ENCODE measurements at places on chromosomes 11 and 22.
A peak's percentile ranks its signal among the peaks of the same experiment; 100 is the strongest.

- no peak for DNase-seq
Measured at GRCh38 chr22:50456466-50457234, 18.2 kb downstream of the SBF1 start.

DNA sequence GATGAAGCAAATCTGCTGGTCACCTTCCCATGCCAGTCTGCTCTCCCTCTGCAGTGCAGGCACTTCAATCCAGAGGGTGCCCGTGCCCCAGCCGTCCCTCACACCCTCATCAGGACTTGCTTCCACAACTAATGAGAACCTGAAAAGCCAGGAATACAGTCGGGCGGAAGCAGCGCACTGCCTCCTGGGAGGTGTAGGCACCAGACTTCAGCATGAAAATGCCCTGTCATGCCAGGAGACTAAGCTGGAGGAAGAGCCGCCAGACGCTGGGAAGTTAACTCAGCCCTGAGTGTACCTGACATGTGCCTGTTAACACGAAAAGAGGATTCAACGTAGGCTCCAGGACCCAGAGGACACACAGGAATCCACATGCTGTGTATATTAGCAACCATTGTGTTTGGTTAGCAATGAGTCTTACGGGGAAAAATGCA is 40.1 kb upstream of the FLI1 start:
- peak; percentile 43 for DNase-seq

- DNase-seq = no peak
Measured at GRCh38 chr11:93704237-93704636, 37.1 kb downstream of the TAF1D start.

DNA sequence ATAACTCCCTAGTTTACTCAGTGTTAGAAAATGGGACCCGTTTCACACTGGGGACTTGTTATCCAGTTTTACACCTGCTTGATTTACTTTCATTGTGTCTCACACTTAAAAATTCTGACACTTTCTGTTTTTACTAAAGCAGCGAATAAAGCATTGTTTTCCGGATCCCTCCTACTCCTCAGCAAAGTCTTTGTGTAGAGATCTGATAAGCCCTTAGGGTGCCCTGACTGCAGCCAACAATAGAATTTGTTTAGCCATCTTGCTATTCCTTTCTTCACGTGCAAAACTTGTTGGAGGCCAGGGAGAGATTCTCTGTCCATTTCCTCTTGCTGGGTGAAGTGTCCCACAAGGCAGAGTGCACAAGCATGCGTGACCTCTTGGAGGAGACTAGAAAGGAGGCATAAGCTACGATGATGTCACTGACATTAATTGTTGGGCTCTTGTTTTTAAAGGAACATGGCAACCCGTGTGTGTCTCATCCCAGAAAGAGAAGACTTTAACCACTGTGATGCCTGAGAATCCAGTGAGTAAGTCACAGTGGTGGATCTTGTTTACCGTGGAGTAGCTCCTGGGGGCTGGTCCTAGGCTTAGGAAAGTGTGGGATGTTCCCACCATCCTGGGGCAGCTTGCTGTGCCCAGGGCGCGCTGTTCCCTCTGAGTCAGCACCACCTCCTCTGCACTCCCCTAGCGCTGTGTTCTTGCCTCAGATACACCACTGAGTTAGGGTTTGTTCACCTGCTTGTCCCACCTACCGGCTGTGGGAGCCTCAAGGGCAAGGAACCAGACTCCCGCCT is 27.7 kb downstream of the MICAL2 start:
- peak; percentile 98 for DNase-seq

DNA sequence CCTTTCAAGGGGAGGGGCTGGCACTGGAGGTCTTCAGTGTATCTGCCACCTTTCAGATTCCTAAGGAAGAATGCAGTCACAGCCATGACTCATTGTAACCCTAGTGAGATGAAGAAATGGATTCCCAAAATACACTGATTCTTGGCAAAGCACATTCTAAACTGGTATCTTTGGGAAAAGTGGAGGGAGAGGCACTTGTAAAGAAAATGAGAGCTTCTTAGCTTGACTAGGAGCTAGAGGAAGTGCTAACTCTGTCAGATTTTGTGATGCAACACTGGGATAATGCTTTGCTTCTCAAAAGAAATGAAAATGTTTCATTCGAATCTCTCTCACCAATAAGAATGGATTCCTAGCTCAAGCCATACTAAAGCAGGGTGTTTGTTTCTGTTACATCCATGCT is 14.3 kb downstream of the NRIP3 start:
- no peak for DNase-seq

DNA sequence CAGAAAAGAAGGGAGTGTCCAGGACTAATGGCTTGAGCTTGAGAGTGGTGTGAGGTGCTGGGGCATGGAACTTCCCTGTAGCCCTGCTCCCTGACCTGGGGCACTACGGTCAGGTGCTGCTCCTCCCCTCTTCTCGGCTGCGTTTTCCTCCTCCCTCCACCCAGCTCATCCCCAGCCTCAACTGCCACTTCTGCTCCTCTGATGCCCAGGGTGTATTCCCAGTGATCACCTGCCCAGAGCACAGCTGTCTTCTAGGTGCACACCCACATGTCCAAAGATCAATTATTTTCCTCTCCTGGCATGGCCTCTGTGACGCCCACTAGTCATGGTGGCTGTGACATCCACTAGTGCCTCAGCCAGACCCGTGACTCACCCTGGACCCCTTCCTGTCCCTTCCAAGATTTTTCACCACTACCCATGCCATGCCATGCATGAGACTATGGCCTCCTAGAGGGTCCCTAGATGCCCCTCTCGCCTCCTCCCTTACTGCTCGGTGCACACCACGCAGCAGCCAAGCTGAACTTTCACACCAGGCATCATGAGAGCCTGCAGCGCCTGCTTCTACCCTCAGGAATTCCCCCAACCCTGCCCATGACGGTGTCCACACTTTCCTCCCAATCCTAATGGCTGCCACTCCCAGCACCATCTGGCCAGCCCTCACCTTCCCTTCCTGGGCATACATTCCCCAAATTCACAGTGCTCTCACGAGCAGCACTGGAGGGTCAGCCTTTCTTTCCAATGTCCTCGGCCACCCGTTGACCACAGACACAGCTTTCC is 1.9 kb downstream of the P2RX6 start:
- no peak for DNase-seq

DNA sequence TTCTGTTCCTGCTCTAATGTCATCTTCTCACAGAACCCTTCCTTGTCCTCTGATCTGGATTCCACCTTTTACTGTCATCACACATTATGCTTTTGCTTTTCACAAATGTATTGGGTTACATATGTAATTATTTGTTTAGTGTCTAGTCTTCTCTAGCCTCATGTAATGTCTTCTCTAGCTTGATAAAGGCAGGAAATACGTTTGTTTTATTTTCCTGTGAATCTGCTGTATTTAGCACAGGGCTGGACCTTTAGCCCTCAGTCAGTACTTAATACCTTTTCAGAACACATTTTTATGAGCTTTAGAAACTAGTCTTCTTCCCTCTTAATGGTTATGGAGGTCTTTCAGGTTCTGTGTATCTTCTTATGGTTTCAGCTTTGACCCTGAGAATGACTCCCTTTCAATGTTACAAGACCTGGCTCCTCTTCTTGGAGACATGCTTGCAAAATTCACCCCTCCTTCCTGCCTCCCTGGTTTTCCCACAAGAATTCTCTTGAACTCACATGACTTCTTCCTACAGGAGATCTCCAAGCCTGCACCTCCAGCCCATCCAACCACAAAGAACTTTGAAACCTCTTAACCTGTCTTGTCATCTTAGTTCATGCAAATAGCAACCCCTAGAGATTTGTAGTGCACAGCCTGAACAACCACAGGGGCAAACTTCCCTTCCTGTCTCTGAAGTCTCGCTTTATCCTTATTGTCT is 132.7 kb upstream of the DDI1 start:
- DNase-seq = no peak

DNA sequence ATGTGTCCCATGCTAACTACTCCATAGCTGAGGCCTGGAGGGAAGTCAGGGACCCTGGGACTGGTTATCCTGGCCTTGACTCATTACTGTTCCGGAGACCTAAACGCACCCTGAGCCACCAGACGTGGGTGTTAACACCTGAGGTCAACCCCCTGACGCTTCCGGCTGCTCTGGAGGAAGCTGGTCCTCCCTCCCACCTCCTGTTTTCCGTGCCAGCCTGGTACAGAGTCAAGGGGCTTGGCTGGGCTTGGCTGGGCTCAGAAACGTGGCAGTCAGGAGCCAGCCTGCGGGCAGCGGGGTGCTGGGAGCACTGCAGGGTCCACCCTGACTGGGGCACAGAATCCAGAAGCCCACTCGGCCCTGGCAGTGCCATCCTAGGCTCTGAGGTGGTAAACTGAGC is 2.6 kb downstream of the TMPRSS4 start:
- no peak for DNase-seq

DNA sequence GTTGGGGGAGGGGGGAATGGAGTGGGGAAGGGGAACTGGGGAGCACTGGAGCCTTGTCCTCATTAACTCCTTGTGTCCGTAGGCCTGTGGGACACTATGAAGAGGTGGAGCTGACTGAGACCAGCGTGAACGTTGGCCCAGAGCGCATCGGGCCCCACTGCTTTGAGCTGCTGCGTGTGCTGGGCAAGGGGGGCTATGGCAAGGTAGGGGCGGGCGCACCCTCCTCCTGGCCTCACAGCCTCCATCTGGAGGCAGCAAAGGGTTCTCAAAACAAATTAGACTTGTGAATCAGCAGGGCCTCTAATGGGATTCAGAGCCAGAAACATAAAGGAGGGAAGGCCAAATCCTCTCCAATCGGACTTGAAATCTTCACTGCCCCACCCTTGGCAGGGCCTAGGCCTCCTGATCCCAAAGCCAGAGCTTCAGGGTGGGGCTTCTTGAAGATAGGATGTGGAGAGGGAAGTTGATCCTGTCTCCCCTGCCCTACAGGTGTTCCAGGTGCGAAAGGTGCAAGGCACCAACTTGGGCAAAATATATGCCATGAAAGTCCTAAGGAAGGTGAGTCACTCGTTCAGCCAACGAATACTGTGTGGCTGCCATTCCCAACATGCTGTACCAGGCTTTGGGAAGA is 859 bp downstream of the RPS6KB2 start:
- DNase-seq = no peak

GRCh38 chr11:123148965-123149364 is 46.1 kb downstream of the CLMP start:
- no peak for DNase-seq

DNA sequence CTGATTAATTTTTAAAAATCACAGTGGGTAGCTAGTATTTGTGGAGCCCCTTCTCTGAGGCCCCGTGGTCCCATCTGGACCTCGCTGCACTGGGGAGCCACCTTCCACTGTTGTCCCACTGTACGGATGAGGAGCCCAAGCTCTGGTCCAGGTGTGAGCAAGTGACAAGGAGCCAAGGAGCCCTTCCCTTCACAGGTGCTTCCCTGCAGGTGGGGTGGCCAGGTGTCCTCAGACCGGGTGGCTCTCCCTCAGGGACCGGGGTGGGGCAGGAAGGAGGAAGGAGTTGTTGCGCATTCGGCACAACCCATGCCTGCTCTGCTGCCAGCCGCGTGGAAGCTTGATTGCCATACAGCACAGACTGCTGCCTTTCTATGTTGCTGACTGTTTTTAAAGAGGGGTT is 10.4 kb upstream of the SEPTIN5 start:
- DNase-seq = no peak

DNA sequence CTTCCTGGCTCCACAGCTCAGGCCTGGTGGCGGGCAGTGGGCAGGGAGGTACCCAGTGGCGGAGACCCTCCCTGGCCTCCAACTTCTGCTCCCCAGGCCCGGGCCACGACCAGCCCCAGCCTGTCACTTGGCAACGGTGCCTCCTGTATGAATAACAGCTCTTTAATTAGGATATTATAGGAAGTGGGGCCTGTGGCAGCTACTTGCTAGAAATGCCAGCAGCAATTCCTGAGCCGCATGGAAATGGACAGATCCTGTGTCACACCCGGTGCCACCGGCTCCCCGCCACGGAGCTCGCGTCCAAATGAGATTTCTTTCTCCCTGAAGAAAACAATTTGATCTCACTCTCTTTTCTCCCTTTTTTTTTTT is 104.5 kb downstream of the CHST1 start:
- DNase-seq = no peak

GRCh38 chr11:2215230-2215560 is 43.6 kb upstream of the TH start:
- no peak for DNase-seq

- DNase-seq = no peak
Measured at GRCh38 chr22:29065468-29066190, 4.0 kb upstream of the C22orf31 start.

GRCh38 chr11:93279851-93280347 is 50.6 kb upstream of the DEUP1 start:
- no peak for DNase-seq

GRCh38 chr22:28075358-28075981 is 156.4 kb upstream of the PITPNB start:
- peak; percentile 10 for DNase-seq

DNA sequence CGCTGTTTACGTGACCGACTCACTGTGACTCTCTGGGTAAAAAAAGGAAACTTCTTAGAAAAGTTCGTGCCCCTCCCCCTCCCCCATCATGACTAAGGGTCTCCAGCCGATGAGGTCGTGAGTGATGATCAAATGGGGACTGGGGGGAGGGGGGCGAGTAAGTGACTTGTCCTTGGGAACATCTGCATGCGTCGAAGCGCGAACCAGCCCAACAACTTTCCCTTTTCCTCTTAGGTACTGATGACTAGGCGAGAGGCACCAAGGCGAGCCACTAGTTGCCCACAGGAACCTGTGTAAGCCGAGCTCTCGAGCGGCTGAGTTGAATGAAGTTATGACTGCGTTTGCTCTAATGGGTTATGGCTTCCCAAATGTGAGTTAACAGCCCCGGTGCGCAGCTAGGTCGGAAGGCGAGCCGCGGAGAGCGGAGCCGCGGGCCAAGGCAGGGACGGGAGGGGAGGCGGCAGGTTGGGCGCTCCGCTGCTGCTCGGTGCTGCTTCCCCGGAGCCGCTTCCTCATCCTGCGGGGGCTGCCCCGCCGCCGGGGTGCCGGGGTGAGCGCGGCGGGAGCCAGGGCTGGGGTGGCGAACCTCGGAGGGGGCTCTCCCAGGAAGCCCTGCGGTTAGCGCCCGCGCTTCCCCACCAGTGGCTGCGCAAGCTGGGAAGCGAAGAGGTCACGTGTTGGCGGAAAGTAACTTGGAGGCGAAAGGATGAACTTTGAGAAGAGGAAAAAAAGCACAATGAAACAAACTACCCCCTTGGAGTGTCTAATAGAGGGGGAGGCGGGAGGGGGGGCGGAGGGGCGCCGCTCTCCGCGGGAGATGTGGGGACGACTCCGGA is 22.1 kb upstream of the BDNF start:
- no peak for DNase-seq

GRCh38 chr11:31254415-31254814 is 115.1 kb downstream of the DCDC1 start:
- DNase-seq = no peak

DNA sequence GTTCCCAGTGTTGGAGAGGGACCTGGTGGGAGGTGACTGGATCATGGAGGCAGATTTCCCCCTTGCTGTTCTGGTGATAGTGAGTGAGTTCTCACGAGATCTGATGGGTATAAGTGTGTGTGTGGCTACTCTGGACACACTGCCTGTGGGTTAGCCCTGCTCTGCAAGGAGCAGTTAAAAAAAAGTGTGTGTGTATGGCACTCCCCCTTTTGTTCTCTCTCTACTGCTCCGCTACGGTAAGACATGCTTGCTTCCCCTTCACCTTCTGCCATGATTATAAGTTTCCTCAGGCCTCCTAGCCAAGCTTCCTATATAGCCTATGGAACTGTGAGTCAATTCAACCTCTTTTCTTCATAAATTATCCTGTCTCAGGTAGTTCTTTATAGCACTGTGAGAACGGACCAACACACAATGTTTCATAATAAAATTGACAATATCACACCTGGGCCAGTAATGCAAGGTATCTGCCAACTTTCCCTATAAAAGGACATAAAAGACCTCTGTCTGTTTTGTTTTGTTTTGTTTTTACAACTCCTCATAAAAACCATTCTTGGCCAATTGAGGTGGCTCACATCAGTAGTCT is 20.2 kb downstream of the CLTCL1 start:
- DNase-seq = no peak

All from brain pericyte (primary cell).